ENCODE measurements at places on chromosomes 13 and 19.
A peak's percentile ranks its signal among the peaks of the same experiment; 100 is the strongest.

DNA sequence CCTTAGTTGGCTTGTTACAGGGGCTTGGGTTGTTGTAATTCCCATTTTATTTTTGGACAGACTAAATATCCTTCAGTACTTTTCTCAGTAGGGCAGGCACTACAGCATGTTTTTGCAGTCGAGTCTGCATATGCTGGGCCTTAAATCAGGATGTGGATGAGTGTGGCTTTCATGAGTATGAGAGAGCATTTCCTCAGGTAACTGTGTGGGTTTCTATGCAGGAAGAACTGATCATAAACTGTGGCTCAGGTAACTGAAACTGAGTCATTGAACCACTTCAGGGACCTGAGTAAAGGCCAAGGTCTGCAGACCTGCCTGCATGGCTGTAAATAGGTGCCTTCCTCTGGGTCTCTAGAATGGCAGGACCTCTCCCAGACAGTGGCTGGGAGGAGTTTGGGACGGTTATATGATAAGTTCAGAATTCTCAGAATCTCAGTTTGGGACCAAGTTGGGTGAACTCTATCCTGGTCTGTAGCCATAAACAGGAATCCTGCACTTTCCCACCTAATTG, 112.1 kb downstream of the ZNF737 start:
- no peak for DNase-seq

GRCh38 chr19:40270362-40271089, 14.6 kb downstream of the AKT2 start:
- DNase-seq = no peak

DNA sequence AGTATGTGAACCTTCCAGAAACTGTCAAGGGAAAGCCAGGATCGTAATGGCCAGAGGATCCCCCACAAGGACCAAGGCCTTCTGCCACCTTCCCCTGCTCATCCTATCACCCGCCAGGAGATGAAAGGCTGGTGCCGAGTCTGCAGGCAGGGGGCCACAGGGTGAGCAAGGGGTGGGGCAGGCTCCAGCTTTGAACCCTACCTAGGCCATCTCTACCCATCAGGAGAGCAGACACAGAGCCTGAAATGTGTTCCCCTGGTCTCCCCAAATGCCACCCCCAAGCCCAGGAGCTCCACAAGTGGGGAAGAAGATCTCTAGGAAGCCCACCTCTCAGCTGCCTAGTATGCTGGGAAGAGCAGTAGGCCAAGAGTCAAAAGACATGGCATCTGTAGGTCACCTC, 95.1 kb downstream of the KCTD15 start:
- no peak for DNase-seq

DNA sequence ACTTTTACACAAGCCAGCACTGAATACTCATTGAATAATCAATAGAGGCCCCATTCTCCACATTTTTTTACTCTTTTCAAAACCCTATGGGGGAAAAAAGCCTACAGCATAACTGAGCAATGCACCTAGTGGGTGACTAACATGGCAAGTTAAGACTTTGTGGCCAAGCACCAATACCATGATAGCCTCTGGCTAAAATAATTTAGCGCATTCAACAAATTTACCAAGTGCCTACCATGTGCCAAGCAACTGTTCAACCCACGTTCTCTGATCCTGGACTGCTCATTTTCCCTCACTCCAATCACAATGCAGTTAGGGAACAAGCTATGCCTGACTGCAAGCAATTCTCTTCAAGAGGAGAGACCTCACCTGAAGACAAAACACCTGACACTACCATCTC, 3.0 kb downstream of the ANKRD10 start:
- DNase-seq = no peak

GRCh38 chr13:113962975-113963374, 10.9 kb downstream of the C13orf46 start:
- no peak for DNase-seq

DNA sequence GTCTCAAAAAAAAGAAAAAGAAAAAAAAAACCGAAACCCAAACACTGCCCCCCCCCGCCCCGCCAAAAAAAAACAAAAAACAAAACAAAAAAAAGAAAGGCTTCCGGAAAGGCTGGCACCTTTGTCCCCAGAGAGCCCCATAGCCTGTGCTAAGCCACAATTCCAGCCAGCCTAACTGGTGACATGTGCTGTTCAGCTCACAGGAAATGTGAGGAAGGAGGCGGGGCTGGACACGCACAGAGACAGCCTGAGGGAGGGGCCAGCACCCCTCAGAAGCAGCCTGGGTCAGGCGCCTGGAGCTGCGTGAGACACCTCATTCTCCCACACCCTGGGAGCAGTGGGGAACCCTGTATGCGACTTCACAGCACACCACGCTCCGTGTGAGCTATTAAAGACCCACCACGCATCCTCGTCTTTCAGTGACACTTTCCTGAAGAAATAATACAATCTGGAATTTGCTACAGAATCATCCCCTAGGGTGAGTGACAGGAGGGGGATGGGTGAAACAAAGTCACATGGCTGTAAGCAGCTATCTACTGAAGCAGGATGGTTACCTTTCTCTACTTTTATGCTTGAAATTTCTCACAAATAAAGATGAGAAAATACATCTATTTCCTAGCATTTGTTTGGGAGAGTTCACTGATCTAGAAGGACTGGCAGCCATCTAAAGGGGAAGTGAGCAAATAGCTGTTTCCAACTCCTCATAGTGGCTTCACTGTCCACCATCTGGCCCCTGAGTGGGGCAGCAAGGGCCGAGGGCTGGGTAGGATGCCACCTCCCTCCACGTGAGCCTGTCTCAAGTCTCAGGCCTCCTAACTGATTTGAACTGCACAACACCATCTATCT, 12.3 kb upstream of the SLC35E1 start:
- DNase-seq = peak; percentile 74

GRCh38 chr13:28349371-28349770, 145.6 kb downstream of the FLT1 start:
- no peak for DNase-seq

- DNase-seq = no peak
Observed at GRCh38 chr19:10748927-10749434, 31.1 kb downstream of the DNM2 start.

DNA sequence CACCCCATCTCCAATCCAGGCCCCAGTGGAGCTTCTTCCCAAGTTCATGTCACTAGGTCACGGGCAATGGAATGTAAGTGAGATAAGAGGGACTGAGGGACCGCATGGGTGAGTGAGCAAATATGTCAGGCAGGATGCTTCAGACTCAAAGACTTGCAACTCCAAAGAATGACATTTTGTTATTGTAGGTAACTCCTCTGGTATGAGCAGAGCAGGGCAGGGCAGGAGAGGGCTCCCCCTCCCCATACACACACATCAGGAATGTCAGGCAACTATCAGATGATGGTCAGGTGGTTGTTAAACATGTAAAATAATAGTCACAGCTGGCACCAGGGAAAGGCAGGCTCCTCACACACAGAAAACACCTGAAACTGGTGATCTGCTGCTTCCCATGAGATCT, 10.6 kb downstream of the ERVV-2 start:
- no peak for DNase-seq

- DNase-seq = no peak
Observed at GRCh38 chr19:45469945-45470761, 2.4 kb downstream of the FOSB start.

DNA sequence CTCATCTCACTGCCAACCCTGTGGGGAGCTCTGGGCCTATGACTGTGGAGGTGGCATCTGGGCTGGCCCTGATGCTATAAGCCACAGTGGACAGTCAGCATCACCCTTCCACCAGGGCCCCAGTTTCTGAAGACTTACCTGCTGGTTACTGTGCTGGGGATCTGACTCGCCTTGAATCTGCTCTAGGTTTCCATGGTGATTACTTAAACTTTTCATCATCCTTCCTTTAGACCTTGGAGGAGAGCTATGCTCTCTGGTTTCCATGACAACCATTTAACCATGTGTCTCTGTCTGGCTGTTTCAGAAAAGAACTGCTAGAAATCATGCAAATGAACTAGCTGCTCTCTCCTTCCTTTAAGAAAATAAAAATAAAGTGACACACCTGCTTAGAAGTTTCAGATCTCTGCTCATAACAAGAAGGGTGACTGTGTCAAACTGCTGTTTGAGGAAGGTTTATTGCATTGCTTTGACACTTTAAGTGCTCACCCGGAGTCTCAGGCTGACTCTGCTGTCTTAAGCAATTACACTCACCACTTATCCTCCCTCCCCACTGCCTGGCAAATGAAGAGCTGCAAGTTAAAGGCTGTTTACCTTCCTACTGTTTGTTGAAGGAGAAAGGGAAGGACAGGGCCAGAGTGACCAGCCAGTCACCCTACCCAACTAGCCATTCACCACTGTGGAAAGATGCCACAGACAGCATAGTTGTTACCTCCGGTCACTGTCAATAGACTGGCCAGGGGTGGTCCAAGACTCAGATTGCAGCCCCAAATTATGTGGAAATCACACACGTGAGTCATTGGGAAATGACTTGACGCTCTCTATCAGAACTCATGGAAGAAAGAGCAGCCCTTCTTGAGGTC, 87.6 kb downstream of the HSPH1 start:
- no peak for DNase-seq

DNA sequence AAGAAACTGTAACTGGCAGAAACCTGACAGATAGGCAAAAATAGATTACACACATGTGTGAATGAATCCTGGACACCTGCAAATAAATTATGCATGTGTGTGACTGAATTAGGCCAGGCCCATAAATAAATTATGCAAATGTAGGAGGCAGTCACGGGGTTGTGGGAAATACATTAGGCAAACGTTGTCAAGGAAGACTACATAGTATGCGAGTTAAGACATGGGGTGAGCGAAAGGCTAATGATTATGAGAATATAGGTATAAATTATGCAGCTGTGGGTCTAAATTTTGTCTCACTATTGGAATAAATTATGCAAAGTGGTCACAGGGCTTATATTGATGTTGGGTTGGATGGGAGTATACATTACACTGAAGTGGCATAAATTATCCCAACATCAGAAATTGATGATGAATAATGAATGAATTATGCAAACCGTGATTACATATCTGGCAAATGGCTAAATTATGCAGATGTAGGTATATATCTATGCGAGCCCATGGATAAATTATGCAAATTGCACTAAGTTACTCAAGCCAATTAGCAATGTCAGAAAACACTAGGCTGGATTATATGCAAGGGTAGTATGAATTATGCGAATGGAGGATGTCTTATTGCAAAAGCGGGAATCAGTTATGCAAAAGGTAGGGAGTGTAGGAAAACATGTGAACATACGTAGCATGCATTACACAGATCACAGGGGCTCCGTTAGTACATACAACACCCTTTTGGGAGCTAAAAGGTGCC, 6.8 kb downstream of the SLC8A2 start:
- no peak for DNase-seq

DNA sequence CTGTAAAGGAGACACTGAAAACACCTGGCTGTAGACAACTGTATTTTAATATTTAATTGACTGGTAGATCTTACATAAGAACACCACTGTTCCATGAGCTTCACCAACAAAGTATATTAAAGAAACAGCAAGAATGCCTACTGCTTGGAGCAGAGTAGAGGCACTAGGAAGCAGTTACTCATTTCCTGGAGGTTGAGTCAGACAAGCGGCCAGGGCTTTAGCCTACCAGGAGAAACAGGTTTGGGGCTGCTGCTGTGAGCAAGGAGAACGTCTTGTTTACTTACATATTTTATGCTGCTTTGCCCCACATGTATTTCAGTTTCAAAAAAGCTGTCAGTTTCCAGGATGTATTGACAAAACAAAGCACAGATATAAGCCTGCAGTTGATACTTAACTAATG, 33.4 kb downstream of the ALG5 start:
- no peak for DNase-seq

- no peak for DNase-seq
Observed at GRCh38 chr13:102763741-102764140, 9.8 kb downstream of the TEX30 start.

- DNase-seq = no peak
Observed at GRCh38 chr19:42038666-42039065, 31.3 kb downstream of the GRIK5 start.

- DNase-seq = no peak
Observed at GRCh38 chr13:33252135-33252534, 33.4 kb downstream of the STARD13 start.

DNA sequence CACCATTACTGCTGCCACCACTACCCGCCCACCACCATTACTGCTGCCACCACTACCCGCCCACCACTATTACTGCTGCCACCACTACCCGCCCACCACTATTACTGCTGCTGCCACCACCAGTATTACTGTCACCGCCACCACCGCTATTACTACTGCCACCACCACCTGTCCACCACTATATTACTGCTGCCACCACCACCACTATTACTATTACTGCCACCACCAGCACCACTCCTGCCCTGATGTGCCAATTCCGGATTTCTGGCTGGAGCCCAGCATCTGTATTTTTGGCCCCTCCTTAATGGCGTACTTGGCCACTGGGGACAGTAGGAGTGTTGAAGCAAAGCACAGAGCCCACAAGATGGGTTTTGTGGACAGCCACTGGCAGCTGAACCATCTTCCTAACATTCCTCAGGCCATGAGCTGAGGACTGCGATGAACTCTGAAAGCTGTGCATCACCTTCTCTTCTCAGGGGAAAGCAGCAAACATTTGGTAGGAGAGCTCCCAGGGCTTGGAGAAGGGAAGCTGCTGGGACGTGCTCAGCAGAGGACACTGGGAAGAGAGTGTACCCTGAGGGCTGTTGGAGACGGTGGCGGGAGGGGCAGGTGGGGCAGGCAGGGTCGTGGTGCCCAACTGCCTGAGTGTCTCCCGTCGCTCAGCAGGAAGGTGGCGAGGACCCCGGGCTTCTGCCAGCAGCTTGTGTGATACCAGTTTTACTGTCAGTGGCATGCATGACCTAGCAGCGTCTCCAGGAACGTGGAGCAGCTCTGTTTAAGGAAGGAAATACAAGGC, 23.0 kb downstream of the CUL4A start:
- DNase-seq = no peak

- no peak for DNase-seq
Observed at GRCh38 chr13:107900775-107901174, 314.6 kb downstream of the LIG4 start.

- no peak for DNase-seq
Observed at GRCh38 chr13:93499991-93500390, 273.4 kb downstream of the GPC6 start.

DNA sequence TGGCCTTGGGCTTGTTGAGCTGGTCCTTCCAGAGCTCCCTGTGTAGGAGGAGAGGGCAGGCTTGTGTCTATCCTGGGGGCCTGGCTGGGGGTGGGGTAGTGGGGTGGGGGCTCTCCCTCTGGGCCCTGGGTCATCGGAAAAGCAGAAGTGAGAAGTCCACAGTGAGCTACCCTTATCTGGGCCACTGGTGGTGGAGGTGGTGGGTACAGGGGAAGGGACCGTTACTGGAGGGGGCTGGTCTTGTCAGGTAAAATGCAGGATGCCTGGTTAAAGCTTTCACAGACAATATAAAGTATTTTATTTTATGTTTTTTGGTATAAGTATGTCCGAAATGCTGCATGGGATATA, 342 bp upstream of the SIGLEC10 start:
- no peak for DNase-seq

GRCh38 chr13:51923983-51924539, 62.3 kb downstream of the CCDC70 start:
- DNase-seq = no peak

GRCh38 chr19:47348819-47349795, at the start of gene DHX34:
Gene DHX34, plus strand, starts transcription at chr19:47349315. Its CDS starts 3,716 bp downstream, at chr19:47353031.
- DNase-seq = peak; percentile 95
